ENCODE measurements at places on chromosomes 12 and 14.

- DNase-seq = peak; percentile 64
Measured at GRCh38 chr12:96061864-96062453, 26.6 kb upstream of the LTA4H start.

DNA sequence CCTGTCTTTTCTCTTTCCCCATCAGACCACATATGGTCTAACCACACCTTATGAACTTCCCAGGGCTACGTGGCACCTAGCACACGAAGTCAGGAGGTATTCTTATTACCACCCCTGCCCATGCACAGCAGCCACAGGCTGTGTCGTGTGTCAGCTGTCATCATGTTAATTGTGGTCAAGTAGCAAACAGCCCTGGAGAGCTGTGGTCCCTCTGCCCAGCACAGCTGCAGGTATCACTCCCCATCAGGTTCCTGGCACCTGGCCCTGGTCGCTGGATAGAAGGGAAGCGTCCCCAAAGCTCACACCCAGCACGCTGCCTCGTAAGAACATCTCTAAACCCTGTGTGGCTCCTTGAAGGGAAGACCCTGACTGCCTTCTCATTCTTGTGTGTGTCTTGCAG lies 45.4 kb downstream of the CLMN start:
- no peak for DNase-seq

- no peak for DNase-seq
Measured at GRCh38 chr14:97058074-97058467, 260.9 kb downstream of the VRK1 start.

GRCh38 chr12:122845041-122845864 lies 10.0 kb downstream of the HIP1R start:
- DNase-seq = no peak

DNA sequence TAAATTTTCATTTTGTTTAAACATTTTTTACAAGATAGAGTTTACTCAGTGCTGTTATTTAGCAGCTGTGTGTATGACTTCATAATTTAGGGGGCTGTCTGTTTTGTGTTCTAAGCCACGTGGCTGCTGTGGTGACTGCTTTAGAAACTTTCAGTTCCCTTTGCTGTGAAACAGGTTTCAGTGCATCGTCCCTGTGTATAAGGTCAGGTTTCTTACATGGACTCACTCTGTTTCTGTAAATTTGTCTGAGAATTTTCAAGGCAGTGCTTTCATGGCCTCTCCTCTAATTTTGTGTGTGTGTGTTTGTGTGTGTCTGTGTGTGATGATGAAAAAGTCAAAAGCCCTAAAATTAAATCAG lies 32.4 kb downstream of the BICD1 start:
- no peak for DNase-seq

GRCh38 chr12:62763861-62764645 lies 170.9 kb downstream of the PPM1H start:
- no peak for DNase-seq

DNA sequence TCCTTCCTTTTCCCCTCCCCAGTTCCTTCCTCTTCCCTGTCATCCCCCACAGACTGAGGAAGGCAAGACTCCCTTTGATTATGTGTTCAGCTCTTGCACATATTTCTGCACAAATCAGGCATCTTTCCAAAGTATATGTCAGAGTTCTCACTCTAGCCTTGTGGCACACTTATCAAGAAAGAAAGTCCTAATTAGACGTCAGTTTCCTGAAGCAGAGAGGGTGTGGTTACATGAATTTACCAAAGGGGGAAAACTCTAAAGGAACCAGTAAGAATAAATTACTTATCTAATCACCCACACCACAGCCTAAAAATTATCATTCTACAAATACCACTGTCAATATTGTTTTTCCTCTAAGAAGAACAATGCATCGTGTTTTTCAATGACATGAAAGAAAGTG lies 120.7 kb upstream of the GRIP1 start:
- DNase-seq = no peak

GRCh38 chr12:43976027-43976426 lies 140.1 kb downstream of the TMEM117 start:
- DNase-seq = no peak

GRCh38 chr12:7265251-7265650 lies 38.6 kb upstream of the ACSM4 start:
- DNase-seq = no peak

GRCh38 chr12:94182986-94183707 lies 34.8 kb downstream of the PLXNC1 start:
- no peak for DNase-seq

DNA sequence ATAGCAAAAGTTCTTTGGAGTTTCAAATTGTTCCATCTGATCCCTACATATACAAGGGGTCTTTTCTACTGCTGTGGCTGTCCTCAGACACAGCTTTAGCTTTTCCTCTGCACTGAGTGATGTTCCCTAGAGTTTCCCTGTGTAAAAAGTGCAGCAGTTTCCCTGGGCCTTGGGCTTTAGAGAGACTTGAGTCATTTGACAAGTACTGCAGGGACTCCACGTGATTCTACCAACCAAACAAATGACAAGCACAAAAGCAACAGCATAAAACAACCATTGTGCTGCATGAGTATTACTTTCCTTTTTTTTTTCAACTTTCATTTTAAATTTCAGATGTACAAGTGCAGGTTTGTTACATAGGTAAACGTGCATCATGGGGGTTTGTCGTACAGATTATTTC lies 272.8 kb downstream of the PDZRN4 start:
- no peak for DNase-seq

GRCh38 chr14:74619672-74620131 lies 7.7 kb upstream of the LTBP2 start:
- no peak for DNase-seq

All from Panc1 (cell line).